ENCODE measurements at places on chromosomes 2 and 18. TPM values are rescaled to one million over a fixed set of nuclear protein-coding genes. Genes with fewer than 3 reads are reported as not detected.

The NEURL3 gene
- not detected for total RNA-seq

The AOX1 gene
- total RNA-seq, result 76.6 TPM

The SP5 gene
- total RNA-seq, result not detected

The NYAP2 gene
- total RNA-seq, result not detected

The RALB gene
- total RNA-seq, result 46.5 TPM

The IL18RAP gene
- not detected for total RNA-seq

The LRP1B gene
- not detected for total RNA-seq

The HNMT gene
- 0.28 TPM for total RNA-seq

The SULT1C2 gene
- not detected for total RNA-seq

The GPR75 gene
- 4.0 TPM for total RNA-seq

The GAREM2 gene
- 0.23 TPM for total RNA-seq

The DIS3L2 gene
- total RNA-seq, result 47.4 TPM

The CPO gene
- not detected for total RNA-seq

The MAP3K2 gene
- total RNA-seq, result 62.9 TPM

The RTP5 gene
- not detected for total RNA-seq

The WNT10A gene
- not detected for total RNA-seq

The LRATD1 gene
- 4.7 TPM for total RNA-seq

The DYNAP gene
- 0.59 TPM for total RNA-seq

The BOLA3 gene
- 83.8 TPM for total RNA-seq

The DSC3 gene
- total RNA-seq, result 60.8 TPM

The RAX gene
- not detected for total RNA-seq

The TEX44 gene
- not detected for total RNA-seq

The TRABD2A gene
- 20.0 TPM for total RNA-seq

The IL1RN gene
- 0.39 TPM for total RNA-seq

The CIB4 gene
- not detected for total RNA-seq

The EMX1 gene
- total RNA-seq, result not detected

The FAM161A gene
- total RNA-seq, result 2.3 TPM

The APCDD1 gene
- total RNA-seq, result 0.37 TPM

The CERS6 gene
- 24.3 TPM for total RNA-seq

The TRIB2 gene
- total RNA-seq, result 14.3 TPM

The UGT1A7 gene
- not detected for total RNA-seq

The CD207 gene
- not detected for total RNA-seq

The AGXT gene
- not detected for total RNA-seq

The SP9 gene
- not detected for total RNA-seq

The CYP27C1 gene
- not detected for total RNA-seq

The MAPK4 gene
- not detected for total RNA-seq

The HJURP gene
- 29.3 TPM for total RNA-seq

The KCNE4 gene
- not detected for total RNA-seq

The ALPI gene
- total RNA-seq, result not detected

Data from MCF 10A (cell line).